ENCODE measurements at places on chromosomes 3 and 15.
A peak's percentile ranks its signal among the peaks of the same experiment; 100 is the strongest.

DNA sequence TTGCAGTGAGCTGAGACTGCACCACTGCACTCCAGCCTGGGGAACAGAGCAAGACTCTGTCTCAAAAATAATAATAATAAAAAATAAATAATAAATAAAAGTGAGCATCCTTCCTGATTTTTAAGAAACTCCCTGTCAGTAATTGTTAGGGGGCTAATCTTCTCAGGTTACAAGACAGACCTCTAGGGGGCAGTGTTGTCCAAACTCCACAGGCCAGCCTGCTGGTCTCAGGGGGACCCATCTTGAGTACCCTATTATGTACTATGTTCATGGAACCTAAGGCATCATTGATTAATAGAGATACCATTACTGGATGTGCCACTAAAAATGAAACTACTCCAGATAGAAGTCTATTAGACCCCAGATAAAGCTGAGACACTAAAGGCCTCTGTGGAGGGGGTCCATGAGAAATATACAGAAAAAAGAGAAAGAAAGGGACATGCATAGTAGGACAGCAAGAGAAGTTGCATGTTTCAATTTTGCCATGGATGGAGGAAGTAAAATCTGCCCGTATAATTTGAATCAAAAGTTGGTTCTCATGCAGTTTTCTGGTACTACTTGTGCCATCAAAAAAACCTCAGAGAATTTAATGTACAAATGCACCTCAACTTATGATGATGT lies 85.5 kb upstream of the CDV3 start:
- no peak for DNase-seq

- no peak for DNase-seq
Measured at GRCh38 chr15:52200831-52201365, 9.7 kb upstream of the GNB5 start.

DNA sequence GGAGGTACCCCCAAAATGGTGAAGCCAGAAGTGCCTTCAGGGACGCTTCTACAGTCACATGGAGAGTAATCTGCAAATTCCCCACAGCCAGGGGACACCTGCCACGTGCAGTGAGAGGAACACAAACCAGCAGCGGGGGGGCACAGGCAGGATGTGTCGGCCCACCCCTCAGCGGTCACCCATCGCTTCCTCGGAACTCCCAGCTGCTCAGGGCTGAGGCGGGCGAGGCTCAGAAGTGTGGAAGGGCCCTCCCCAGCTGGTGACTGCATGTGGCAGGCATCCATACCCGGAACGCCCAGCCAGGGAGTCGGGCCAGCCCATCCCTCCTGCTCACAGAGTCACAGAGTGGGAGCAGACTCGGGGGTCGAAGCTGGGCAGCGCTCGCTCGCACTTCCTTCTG lies 63.7 kb downstream of the SLC12A8 start:
- DNase-seq, result no peak

DNA sequence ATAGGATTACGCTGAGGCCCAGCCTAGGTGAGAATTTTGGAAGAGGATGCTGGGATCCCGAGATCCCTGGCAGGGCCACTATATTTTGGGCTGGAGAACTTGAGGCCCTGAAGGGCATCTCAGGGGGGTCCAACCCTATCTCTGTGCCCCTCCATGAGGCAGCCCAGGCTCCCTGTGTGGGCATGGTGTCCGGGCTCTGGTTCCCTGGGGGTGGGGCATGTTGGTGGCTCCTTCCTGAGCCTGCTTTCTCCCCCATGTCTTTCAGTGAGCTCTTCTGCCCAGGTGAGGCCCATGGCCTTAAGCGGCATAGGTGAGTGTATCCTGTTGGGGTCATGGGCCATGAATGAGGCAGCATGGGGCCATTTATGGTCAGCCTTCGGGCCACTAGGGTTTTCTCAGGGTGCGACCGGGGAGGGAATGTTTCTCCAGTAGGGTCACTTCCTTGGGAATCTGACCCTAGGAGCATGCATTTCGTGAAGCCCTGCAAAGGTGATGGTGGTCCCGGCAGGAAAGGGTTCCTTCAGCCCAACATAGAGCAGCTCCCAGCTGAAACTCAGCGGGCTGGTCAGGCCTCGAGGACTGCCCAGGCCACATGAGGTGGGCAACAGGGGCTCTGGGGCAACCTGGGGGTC lies 191.3 kb downstream of the UBE3A start:
- DNase-seq, result no peak

DNA sequence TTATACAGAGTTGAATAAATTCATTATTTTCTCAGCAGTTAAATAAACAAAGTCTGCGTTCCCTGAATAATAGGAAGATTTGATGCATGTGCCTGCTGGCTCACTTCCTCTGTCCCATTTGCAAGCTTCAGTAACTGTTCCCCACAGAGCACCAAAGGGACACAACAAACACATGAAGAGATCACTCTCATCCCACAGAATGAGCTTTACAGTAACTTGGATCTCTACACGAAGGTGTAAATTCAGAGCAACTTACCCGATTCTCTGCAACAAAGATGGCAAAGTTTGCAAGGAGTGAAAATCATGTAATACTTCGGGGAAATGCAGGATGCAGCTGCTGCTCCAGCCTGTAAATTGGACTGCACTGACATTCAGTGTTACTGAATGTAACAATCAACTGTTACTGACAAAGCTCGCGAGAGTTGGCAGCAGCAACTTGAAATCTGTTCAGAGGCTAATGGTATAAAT lies at the start of gene BCHE:
TSS of gene BCHE (minus strand) at position 366 of the 468 bp plus-strand sequence. CDS start 6,390 bp downstream, outside the sequence.
- peak; percentile 87 for DNase-seq

DNA sequence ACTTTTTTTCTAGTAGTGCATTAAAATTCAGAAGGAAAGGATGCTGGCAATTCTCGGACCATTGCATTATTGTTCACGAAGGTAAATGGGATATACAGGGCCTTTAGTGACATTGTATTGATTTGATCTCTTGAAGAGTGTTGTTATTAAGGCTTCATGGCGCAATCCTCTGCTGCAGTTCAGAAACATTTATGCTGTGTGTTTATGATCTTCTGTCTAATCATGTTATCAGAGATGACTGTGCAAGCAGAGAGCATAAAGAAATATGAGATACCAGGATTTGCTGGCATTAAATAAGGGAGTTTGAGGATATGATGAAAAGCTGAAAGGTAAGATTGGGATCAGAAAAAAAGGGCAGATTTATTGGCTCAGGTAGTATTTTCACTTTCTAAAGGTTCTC lies 180.6 kb downstream of the EPHA6 start:
- DNase-seq, result no peak

- peak; percentile 43 for DNase-seq
Measured at GRCh38 chr3:46954178-46954577, 22.4 kb downstream of the CCDC12 start.

DNA sequence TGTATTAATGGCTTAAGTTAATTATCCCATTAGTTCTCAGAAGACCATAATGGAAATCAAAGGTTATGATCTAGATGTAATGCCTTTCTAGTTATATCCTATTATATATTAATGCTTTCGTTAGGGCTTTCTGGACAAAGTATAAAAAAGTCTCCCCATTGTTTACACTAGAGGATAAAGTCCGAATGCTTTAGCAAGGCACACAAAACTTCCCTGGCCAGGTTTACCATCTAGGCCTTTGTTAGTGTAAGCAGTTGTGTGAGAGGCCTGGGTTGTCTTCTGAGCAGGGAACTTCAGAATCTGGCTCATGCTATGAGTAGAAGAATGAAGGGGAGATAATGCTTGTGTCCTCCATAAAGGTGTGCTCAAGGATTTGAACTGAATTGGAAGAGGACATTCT lies 106.3 kb upstream of the MEIS2 start:
- no peak for DNase-seq

GRCh38 chr15:85821545-85821944 lies 26.8 kb upstream of the KLHL25 start:
- no peak for DNase-seq

GRCh38 chr3:67526246-67526645 lies 128.2 kb downstream of the SUCLG2 start:
- DNase-seq, result peak; percentile 53

GRCh38 chr15:89155656-89156055 lies 65.7 kb downstream of the RLBP1 start:
- no peak for DNase-seq

GRCh38 chr3:7461202-7461825 lies 600.4 kb downstream of the GRM7 start:
- no peak for DNase-seq

DNA sequence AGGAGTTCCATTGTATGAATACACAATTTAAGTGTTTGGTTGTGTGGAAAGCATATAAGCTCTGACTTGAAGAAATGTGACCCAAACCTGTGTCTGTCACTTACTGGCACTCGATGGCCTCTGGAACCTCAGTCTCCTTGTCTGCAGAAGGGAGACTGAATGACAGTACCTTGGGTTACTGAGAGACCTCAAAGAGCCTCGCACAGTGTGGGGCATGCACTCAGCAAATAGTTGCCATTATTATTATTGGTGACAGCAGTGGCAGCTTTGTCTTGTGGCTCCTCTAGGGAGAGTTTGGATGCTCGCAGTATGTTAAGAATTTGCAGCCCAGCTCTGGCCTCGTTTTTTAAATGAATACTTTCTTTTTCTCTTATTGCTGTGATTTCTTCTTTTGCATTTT lies 43.4 kb downstream of the EEFSEC start:
- DNase-seq, result no peak

DNA sequence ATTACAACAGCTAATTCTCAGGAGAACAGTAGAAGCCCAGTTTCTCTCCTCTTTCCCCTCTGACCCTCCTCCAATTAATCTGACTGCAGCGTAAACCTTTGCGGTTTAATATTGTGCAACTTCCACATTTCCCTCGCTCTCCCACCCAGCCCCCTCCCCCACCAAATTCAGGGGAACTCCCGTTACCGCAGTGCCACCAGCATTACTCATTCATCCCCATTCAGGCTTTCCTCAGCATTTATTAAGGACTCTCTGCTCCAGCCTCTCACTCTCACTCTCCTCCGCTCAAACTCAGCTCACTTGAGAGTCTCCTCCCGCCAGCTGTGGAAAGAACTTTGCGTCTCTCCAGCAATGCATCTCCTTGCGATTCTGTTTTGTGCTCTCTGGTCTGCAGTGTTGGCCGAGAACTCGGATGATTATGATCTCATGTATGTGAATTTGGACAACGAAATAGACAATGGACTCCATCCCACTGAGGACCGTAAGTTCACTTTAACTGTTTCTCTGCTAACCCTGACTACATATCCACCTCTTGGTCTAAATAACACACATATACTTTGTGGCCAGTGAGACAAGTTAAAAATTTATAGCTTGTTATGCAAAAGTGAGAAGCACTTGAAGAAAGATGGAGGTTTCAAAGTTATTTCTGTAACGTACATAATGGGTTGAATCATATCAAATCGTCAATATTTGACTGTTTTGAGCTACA lies at the start of gene PTX3:
TSS of gene PTX3 (plus strand) at position 268 of the 709 bp plus-strand sequence. CDS start at position 352, 84 bp downstream.
- DNase-seq, result peak; percentile 22

GRCh38 chr3:141059816-141060215 lies 8.7 kb downstream of the SPSB4 start:
- no peak for DNase-seq

GRCh38 chr3:57421336-57421735 lies 122.8 kb downstream of the DNAH12 start:
- DNase-seq, result no peak

DNA sequence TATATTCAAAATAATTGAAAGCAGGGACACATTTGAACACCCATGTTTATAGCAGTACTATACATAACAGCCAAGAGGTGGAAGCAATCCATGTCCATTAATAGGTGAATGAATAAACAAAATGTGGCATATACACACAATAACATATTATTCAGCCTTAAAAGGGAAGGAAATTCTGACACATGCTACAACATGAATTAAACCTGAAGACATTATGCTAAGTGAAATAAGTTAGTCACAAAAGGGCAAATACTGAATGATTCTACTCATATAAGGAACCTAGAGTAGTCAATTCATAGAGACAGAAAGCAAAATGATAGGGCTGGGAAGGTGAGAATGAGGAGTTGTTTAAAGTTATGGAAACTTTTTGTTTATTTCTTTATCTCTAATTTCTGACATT lies 40.9 kb downstream of the SNTN start:
- no peak for DNase-seq

- no peak for DNase-seq
Measured at GRCh38 chr3:52520141-52520667, 13.5 kb downstream of the NT5DC2 start.

GRCh38 chr15:26590676-26591075 lies 182.2 kb downstream of the GABRB3 start:
- no peak for DNase-seq

- no peak for DNase-seq
Measured at GRCh38 chr15:23578521-23579150, 13.2 kb downstream of the MKRN3 start.

GRCh38 chr3:119649761-119650160 lies 10.6 kb downstream of the POPDC2 start:
- DNase-seq, result peak; percentile 6

GRCh38 chr3:158711886-158712285 lies 20.4 kb downstream of the RARRES1 start:
- no peak for DNase-seq

- DNase-seq, result peak; percentile 61
Measured at GRCh38 chr3:178072391-178073305, 463.6 kb upstream of the KCNMB2 start.
